ENCODE measurements at places on chromosomes 5 and 9.

- ATAC-seq, result no peak
Observed at GRCh38 chr5:8769631-8770030, 776.2 kb downstream of the SEMA5A start.

- ATAC-seq, result no peak
Observed at GRCh38 chr9:13847270-13847669, 466.7 kb downstream of the NFIB start.

GRCh38 chr9:85021686-85022085 lies 352.2 kb downstream of the NTRK2 start:
- ATAC-seq, result no peak

DNA sequence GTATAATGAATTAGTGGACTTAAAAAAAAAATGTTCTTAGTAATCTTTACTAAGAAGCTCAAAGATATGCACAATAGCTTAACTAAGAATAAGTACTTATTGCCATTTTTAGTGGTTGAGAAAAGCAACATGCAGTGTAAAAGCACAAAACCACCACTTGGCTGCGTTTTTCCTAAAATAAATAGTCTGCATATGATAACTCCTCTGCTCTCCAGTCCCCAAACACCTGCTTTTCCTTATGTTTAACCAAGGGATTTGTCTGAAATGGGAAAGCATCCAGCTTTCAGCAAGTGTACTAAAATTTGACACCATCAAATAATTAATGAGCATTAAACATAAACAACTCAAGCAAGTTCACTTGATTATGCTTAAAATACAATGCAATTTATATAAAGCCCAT lies 41.4 kb downstream of the PSIP1 start:
- no peak for ATAC-seq

DNA sequence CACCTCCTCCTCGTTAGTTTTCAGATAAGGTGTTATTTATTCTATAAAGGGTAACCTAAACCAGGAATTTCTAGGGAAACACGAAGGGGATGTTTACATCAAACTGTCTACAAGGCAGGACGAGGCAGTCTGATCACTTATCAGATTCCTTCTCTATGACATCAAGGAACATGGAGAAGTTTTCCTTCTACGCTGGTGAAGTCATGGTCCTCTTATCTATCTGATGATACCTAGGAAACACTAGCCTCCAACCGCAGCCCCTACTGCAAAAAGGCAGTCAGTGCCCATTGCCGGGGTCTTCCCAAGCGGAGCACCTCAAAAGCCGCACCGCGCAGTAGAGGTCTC lies 1.5 kb downstream of the MPDZ start:
- ATAC-seq, result no peak

GRCh38 chr9:87889882-87890252 lies 7.2 kb downstream of the SPATA31E1 start:
- no peak for ATAC-seq

GRCh38 chr5:76836181-76836580 lies 13.6 kb upstream of the S100Z start:
- ATAC-seq, result no peak

- ATAC-seq, result peak; percentile 88
Observed at GRCh38 chr5:131164191-131165118, 601 bp downstream of the HINT1 start.

DNA sequence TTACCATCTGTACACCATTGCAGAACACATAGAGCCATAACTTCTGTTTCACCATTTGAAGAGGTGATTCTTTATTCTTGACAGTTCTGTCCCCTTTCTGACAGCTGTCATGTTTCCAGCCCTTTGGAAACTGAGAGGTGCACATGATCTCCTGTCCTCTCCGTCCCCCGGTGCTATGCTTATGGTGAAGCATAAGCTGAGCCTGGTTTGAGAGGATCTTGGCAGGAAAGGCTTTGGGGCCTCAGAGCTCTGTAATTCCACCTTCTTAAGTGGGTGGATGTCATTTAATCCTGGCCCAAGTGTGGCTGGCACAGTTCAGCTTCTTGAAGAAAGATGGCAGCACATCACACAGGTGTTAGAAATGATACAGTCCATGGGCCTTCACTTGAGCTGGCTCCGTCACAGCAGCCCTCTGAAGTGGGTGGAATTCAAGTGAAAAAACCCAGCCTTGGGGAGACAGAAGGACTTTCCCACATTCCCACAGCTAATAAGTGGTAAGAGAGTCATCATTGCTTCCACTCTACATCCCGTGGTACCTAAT lies 30.7 kb upstream of the GRPEL2 start:
- ATAC-seq, result no peak

DNA sequence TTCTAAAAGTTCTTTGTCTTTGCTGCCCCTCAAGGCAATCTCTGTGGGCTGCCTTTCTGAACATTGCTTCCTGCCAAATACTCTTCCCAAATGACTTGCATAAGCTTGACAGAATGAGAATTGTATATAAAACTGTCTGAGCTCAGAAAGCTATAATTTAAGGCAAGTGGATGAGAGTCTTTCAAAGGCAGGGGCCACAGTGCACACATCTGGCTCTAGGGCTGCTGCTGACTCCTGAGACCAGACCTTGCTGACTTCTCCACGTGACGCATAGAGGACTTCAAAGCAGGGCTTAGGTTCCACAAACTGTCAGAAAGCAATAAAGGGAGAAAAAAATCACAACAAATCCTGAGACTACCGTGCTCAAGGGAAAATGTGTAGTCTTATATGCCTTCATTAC lies 79.4 kb upstream of the DIRAS2 start:
- ATAC-seq, result no peak

DNA sequence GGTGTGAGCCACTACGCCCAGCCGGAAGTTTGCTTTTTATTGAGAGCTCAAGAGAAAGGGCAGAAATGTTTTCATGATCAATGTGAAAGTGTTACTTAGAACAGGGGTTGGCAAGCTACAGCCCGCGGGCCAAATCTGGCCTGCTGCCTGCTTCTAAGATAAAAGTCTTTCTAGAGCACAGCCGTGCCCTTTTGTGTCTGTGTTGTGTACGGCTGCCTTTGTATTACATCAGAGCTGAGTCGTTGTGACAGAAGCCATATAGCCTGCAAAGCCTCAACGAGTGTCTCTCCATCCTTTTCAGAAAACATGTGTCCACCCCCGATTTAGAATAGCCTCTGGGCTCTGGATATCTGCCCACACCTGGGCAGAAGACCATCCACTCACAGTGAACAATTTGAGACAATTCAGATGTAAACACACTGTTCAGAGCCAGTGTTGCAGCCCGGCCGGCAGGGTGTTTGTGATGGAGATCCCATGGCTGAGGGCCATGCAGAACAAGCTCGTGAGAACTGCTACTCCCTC lies 28.8 kb downstream of the AK8 start:
- peak; percentile 71 for ATAC-seq

DNA sequence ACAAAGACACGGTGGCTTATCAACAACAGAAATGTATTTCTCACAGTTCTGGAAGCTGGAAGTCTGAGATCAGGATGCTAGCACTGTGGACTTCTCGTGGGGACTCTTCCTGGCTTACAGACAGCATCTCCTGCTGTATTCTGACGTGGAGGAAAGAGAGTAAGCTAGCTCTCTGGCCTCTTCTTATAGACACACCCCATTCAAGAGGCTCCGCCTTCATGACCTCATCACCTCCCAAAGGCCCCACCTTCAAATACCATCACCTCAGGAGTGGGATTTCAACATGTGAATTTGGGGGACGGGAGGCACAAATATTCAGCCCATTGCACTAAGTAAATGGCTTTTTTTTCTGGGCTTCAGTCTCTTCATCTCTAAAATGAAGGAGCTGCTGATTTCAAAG lies 27.6 kb downstream of the KCNMB1 start:
- ATAC-seq, result no peak

DNA sequence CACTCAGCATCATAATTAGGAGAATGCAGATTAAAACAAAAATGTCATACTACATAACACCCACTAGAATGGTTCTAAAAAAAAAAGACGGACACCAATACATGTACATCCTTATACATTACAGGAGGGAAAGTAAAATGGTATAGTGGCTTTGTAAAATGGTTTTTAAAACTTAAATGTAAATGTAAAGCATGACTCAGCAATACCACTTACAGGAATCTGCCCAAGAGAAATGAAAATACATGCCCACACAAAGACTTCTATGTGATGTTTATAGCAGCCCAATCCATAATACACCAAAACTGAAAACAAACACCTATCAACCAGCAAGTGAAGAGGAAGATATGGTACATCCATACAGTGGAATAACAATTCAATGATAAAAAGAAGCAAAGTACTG lies 939.1 kb upstream of the ACO1 start:
- ATAC-seq, result no peak

GRCh38 chr5:9156282-9156681 lies 389.6 kb downstream of the SEMA5A start:
- peak; percentile 31 for ATAC-seq

- ATAC-seq, result no peak
Observed at GRCh38 chr5:170315154-170315553, 17.6 kb upstream of the LCP2 start.

DNA sequence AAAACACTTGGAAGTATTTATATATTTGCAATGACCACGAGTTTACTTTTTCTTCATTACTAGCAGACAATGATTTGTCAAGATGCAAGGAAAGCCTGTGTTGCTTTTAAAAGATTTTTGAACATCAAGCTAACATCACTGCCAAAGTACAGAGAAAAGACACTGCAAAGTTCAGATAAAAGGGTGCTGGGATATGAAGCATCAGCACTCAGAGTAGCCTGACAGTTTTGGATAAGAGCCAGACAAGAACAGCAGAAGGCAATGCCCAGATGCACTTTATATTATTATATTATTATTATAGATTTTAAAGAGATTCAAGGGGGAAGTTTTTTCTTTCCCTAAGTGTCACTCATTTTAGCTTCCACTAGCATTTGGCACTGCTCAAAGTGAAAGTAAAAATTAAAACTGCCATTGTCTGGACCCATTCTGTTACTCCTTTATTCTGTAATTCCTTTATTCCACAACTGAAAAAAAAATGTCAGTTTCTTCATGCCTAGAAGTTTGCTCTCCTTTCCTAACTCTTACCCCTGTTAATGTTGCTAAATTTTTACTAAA lies 240.6 kb downstream of the EFNA5 start:
- ATAC-seq, result no peak

DNA sequence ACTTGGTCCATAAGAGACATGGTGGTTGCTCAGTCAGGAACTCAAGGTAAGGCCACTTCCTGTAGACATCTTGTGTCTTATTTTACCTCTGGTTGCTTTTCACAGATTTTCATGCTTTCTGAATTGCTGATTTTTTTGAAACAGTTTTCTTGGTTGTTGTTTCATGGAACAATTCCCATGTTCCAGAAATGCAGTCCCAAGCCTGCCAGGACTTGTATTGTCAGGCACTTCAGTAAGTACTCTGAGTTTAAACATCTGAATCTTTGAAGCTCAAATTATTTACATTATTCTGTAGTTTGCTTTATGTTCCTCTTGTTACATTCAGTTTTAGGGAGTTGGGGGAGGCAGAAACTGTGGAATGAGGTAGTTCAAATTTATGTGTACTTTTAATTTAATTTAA lies 290.2 kb downstream of the DMRT2 start:
- ATAC-seq, result no peak

- peak; percentile 48 for ATAC-seq
Observed at GRCh38 chr5:98787131-98787719, 13.8 kb downstream of the RGMB start.

DNA sequence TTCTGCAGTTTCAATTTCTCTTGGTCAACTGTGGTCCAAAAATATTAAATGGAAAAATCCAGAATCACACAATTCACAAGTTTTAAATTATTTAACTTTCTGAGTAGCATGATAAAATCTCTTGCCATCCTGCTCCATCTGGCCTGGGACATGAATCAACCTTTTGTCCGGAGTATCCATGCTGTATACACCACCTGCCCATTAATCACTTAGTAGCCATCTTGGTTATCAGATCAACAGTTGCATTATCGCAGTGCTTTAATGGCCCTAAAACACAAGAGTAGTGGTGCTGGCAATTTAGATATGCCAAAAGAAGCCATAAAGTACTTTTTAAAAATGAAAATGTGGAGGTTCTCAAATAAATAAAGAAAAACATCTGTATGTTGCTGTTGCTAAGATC lies 25.3 kb downstream of the EFCAB9 start:
- no peak for ATAC-seq

DNA sequence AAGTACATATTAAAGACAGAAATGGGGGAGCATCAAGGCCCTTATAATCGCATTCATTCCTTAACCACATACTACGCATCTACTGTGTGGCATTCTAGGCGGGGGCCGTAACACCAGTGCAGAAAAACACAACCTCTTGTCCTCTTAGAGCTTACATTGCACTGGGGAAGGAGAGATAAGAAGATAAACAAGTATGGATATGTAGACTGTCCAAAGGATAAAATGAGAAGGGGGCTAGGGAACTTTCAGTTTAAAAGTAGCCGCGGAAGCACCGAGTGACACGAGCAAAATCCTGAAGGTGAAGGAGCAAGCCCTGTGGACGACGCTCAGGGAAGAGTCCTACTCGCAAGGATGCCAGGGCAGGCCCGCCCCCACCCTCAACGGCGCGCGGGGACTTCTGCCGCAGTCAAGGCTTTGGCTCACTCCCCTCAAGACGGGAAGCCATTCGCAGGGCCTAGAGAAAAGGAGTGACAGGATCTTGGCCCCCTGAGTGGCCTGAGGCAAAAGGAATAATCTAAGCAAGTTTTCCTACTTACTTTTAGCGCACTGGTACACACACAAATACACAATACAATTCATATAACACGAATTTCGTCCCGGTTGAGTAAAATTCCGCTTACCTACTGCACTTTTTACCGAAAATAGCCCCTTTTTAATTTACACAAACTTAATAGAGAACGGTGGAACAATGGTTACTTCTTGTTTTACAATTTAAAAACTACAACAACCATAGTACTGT lies 1.3 kb upstream of the NIPBL start:
- no peak for ATAC-seq

GRCh38 chr5:172898218-172898842 lies 60.9 kb upstream of the RPL26L1 start:
- no peak for ATAC-seq

- no peak for ATAC-seq
Observed at GRCh38 chr9:69585571-69585970, 86.6 kb downstream of the APBA1 start.

DNA sequence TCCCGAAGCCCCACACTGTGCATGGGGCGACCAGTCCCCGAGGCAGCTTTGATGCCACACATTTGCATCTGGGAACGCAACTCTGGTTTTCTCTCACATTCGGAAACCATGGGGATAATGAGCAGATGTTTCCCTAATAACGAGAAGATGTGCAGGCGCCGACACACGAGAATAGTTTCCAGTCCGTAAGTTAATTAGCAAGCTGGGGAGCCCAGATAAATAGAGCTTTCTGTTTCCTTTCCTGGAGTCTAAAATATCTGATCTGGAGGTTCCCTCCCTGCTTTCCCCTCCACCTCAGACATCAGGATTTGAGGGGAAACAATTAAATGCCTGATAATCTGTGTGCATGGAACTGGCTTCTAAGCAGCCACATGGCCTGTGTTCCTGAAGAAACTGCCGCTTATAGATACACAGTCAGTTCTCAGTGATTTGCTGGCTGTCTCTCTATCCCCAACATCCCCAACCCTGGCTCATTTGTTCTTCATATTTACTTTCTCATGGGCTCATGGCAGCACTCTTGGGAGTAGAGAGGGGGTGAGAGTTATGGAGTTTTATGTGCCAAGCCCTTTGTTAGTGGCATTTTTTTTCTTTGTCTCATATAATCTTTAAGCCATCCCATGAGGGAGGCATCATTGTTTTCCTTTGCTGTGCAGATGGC lies 62.8 kb downstream of the PDZD2 start:
- ATAC-seq, result no peak

GRCh38 chr5:171295299-171295698 lies 13.7 kb upstream of the TLX3 start:
- no peak for ATAC-seq
